Hematopoietic multipotent progenitor cell (in vitro differentiated cells): ENCODE measurements at places on chromosomes 16 and 17.

- no peak for DNase-seq
Observed at GRCh38 chr16:57411362-57411976, 6.9 kb downstream of the CCL17 start.

- peak; percentile 81 for DNase-seq
Observed at GRCh38 chr17:67855504-67856324, 30.4 kb downstream of the BPTF start.

- DNase-seq = no peak
Observed at GRCh38 chr16:11296706-11297491, 15.8 kb upstream of the PRM1 start.

DNA sequence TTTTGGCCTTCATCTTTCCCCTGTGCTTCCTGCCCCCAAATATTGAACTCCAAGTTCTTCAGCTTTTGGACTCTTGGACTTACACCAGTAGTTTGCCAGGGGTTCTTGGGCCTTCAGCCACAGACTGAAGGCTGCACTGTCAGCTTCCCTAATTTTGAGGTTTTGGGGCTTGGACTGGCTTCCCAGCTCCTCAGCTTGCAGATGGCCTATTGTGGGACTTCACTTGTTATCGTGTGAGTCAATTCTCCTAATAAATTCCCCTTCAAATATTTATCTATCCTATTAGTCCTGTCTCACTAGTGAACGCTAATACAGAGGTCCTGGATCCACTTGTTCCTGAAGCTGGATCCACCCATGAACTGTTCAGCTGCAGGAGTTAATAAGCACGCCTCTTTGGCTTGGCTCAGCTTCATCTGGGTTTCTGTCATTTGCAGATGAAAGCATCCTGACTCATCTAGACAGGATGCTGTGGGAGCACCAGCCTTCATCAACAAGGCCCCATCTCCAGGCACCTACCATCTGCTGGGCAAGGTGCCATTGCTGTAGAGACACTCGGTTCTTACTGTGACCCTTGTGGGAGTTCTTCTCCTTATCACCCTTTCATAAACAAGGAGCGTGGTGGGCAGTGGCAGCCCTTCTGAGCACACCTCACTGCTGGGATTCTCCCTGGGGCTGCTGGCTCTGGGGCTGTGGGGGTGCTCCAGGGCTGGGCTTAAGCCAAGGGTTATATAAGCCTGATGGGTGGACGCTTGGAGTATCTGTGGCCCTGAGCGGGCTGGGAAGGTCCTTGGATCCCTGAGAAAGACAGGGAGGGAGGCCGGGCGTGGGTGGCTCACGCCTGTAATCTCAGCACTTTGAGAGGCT lies 23.1 kb downstream of the LAT start:
- peak; percentile 53 for DNase-seq

GRCh38 chr16:2611499-2611862 lies 70.8 kb upstream of the KCTD5 start:
- DNase-seq = no peak

GRCh38 chr16:72511171-72511570 lies 339.2 kb upstream of the PMFBP1 start:
- no peak for DNase-seq

- DNase-seq = no peak
Observed at GRCh38 chr16:81266680-81267095, 28.2 kb downstream of the BCO1 start.

DNA sequence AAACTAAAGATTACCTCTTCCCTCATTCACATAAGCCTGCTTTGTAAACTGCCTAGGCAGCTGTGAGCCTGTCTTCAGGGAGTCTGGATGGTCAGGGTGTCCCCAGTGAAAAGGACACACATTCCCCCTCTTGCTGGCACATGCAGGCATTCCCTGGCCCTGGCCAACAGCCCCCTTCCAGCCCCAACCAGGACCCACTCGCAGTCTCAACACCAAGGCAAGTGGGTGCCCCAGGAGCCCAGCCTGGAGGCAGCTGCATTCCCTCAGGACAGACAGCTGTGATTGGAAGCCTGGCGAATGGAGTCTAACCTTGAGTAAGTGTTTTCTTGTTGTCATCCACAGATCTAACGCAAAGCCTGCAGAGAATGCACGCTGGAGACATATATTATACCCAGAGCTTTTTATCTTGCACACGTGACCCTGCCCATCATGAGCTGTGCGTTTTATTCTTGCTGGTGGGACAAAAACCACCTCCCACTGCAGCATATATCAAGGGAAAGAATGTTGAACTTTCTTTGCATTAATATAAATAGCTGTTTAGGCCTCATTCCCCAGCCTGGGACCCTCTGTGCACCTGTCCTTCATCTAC lies 95.0 kb upstream of the LHX1 start:
- DNase-seq = no peak

GRCh38 chr17:60039114-60039846 lies 39.4 kb downstream of the HEATR6 start:
- DNase-seq = no peak

GRCh38 chr16:19168371-19169081 lies 486 bp downstream of the SYT17 start:
- no peak for DNase-seq

DNA sequence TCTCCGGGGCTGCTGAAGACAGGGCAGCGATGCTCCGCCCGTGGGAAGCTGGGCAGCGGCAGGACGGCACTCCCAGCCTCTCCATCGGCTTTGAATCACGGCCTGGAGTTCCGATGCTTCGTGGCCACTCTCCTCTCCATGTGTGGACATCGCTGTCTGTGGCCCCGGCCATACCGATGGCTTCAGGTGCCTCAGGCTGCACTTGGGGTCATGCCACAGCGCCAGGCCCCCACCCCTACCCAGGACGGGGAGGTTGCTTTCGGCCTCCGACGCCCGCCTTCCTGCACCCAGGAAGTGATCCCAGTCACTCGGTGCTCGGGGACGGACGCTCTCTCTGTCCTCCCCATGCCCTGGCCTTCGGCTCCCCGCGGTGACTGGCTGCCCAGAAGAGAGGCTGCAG lies 180.7 kb downstream of the BANP start:
- DNase-seq = no peak

GRCh38 chr16:18013863-18014262 lies 322.7 kb downstream of the NPIPA8 start:
- DNase-seq = no peak

DNA sequence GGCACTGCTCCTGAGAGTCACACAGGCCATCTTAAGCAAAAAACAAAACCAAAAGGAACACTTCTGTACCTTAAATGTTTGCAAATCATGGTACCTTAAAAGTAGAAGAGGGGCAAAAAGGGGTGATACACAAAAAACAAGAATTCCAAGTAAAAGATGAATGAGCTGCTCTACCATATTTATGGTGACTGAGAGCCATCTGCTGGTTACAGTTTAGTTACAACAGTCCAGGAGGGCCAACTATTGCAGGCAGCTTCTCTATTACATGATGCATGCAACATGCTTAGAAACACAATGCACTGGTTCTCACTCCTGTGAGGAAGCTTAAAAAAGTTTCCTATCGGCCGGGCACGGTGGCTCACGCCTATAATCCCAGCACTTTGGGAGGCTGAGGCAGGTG lies 53.5 kb downstream of the STX8 start:
- peak; percentile 38 for DNase-seq

DNA sequence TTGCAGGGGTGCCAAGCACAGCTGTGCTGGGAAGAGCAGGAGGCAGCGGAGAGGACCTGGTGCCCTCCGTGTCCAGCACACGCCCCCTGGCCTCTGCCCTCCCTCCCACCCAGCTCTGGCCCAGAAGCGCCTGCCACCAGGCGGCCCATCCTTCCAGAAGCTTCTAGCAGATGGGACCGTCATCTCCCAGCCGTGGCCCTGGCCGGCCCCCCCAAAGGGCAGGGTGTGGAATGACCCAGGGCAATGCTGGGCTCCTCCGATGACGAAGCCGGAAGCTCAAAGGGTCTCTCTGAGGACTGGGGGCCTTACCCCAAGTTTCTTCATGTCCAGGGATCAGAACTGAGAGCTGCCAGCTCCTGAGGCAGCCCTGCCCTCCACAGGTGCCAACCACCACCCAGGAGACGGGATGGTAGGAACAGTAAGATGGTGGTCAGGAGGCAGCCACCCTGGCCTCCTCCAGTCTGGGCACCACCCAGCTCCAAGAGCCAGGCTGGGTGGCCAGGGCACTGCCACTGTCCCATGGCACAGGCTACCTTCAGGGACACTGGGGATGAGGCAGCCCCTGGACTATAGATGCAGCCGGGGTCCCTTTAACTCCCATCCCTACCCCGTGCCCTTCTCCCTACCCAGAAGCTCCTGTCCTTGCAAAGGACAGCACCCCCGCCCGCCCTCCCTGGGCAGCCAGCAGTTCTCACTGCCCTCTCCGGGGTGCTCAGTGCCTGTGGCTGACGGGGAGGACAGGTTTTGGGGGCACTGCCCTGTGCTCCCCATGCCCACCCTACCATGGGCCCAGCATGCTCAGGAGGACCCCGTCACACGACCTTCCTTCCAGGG lies 6.5 kb upstream of the CDH15 start:
- no peak for DNase-seq

- DNase-seq = no peak
Observed at GRCh38 chr17:62663304-62663703, 35.8 kb downstream of the MRC2 start.

GRCh38 chr16:82630688-82631087 lies 3.9 kb downstream of the CDH13 start:
- no peak for DNase-seq

GRCh38 chr17:74153456-74153810 lies 50.0 kb upstream of the RPL38 start:
- DNase-seq = no peak

DNA sequence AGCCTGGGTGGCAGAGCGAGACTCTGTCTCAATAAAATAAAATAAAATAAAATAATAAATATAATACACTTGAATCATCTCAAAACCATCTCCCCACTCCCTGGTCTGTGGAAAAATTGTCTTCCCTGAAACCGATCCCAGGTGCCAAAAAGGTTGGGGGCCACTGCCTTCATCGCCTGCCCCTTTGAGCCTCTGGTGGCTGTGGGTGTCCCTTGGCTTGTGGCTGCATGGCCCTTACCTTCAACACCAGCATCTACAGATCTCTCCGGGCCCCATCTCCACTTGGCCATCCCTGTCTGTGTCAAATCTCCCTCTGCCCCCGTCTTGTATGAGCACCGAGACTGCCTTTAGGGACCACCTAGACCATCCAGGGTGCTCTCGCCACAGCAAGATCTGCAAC lies 177.3 kb downstream of the SEC14L1 start:
- DNase-seq = no peak

DNA sequence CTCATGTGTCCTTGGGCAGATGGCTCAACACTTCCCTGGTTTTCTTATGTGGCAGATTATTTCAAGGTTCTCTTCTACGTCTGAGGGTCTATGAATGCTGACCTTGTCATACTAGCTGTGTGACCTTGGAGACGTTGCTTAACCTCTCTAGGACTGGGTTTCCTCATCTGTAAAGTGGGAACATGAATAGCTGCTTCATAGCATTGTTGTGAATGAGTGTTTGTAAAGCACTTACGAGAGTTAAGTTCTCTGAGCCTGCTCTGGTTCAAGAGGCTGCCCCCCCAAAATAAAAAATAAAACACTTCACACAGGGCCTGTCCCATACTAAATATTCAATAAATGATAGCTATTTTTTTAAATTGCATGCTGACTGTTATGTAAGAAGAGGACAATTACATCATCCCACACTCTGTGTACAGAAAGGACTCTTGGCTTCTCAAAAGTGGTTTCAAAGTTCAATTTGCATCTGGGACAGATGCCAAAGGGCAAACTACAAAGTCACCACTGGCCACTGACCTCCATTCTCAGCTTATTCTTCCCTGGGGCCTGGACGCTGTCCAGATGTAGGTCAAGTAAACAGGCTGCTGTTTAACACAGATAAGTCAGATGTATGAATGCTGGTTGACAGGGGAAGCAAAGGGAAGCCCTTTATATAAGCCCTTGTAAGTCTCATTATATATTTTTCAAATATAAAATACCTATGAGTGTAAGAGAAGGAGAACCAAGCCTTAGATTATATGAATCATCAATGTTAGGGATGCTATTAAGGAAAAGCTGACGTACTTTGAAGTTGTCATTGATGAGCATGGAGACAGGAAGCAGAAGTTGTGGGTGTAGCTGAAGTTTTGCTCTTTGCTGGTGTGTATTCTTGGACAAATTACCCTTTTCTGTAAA lies 15.4 kb upstream of the NDEL1 start:
- DNase-seq = peak; percentile 31

DNA sequence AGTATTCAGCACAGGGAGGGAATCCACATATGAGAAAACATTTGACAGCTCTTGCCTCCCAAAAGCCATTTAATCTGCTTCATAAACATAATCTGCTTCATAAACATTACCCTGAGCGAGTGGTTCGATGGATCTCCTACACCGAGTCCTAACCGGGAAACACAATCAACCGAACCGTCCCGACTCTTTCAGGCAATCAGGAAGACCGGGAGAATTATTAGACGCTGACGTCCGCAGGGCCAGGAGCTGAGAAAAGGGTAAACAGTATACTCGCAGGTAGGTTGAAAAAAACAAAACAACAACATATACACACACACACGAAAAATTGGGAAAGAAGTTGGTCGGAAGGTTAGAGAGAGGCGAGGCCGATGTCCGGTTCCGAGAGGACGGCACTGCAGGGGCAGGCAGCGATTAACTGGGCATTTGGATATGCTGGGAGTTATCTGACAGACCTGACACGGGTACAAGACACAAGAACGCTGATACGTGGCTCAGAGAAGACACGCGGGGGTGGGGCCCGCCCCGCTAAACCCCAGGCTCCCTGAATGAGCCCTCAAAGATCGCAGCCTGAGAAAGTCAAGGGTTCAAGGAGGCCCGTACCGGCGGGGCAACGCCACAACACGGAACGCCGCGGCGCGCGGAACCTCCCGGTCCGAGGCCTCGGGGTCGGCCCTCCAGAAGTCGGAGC lies 585 bp downstream of the AP1G1 start:
- DNase-seq = no peak

- DNase-seq = no peak
Observed at GRCh38 chr17:48148854-48149786, 41.6 kb downstream of the SNX11 start.

- DNase-seq = no peak
Observed at GRCh38 chr16:2284001-2284770, 16.3 kb upstream of the RNPS1 start.

- no peak for DNase-seq
Observed at GRCh38 chr17:28875848-28876550, 21.2 kb downstream of the ERAL1 start.

DNA sequence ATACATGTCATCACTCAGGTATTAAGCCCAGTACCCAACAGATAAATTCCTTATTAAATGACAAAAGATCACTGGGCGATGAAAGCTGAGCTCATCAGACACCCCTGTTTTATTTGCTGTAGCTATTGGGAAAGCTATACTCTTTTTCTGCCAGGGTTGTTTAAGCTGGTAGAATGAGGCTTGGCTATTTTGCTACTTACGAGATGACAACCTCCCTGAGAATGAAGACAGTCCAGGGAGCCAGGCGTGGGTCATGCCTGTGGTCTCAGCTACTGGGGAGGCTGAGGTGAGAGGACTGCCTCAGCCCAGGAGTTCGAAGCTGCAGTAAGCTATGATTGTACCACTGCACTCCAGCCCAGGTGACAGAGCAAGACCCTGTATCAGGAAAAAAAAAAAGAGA lies 4.3 kb upstream of the SH2B1 start:
- DNase-seq = no peak
